ENCODE measurements at places on chromosomes 3 and 15. TPM values are rescaled to one million over a fixed set of nuclear protein-coding genes. Genes with fewer than 3 reads are reported as not detected.

DNA sequence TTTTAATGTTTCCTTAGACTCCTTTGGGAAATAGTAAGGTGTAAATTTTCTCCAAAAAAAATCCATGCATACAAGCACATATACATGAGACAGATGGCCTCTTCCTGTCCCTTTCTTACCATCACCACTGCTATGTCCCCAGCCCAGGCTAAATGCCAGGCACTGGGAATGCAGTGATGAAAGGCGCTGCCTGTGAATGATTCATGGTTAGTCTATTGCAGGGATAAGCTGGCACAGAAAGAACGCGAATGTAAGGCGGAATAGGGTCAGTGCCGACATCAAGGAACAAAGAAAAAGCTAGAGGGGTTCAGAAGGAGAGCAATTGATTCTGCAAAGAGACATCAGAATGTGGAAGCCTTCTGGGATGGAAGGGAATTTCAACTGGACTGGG is 36.2 kb upstream of the CFAP161 start:
- no peak for DNase-seq

DNA sequence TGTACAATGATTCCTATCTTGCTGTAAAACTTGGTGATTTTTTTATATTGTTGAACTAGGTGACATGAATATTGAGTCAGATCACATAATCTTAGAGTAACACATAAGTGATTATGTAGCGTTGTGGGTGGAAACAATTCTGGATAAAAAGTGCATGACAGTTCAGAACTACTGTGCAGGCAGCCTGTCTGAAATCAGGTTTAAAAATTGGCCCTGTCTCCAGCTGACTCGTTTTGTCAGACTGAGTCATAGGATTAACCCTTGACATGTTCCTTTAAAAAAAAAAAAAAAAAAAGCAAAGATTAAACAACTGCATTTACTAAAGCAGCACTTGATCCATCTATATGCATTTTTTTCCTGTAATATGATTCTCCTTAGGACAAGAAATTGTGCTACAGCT is 160.0 kb upstream of the CGNL1 start:
- no peak for DNase-seq

DNA sequence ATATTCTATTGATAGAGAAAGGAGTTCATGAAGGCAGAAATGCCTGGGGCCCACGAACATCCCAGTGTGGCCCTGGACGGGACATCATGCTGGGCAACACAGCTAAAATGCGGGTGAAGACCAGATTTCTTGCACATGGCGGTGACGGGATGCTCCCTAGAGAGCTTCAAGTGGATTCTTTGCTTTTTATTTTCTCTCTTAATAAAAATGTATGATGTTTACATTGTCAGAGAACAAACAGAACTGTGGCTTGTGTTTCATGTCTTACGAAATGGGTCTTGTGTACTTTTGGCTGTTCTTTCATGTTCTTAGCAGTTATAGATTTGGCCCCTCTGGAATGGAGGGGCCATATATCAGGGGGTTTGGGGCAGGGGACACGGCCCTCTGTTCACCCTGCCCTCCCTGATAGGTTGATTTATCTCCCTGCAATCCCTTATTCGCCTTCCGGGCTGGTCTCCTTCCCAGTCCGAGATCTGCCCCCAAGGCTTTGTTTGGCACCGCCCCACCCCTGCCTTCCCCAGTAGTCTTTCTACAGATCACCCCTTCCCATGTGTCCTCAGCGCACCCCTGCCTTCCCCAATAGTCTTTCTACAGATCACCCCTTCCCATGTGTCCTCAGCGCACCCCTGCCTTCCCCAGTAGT is 68.7 kb upstream of the CGNL1 start:
- DNase-seq = no peak

The DPPA2 gene
- not detected for total RNA-seq

The DTWD1 gene
- 10.8 TPM for total RNA-seq

The SLC12A8 gene
- 12.8 TPM for total RNA-seq

The ATP13A5 gene
- 0.19 TPM for total RNA-seq

The AHSG gene
- total RNA-seq = not detected

The TTLL13 gene
- not detected for total RNA-seq

Measured in esophagus squamous epithelium (tissue), 5 donors.